ENCODE measurements at places on chromosomes 4 and X.

GRCh38 chr4:42627885-42628646 is 28.8 kb downstream of the ATP8A1 start:
- no peak for DNase-seq

- DNase-seq, result no peak
These were observed 91.4 kb downstream of the ARSJ start for GRCh38 chr4:113888006-113888405.

- no peak for DNase-seq
These were observed 2201.2 kb downstream of the ARAP2 start for GRCh38 chr4:34043131-34043530.

DNA sequence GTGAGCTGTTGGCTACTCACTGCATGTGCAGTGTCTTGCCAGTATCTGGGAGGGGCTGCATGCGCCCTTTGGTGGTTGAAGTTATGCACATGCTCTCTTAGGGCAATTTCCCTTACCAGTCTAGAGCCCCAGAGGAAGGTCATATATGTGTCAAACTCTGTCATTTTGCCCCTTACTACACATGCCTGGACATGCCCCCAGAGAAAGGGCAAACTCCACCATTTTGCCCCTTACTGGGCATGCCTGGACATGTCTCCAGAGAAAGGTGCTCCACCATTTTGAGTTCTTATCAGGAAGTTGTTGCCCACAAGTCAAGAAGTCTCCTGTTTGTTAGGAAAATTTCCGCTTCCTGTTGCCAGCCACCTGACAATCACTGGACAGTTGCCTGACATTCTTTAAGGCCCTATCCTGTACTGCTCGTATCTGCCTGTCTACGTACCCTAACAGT is 56.4 kb upstream of the PLAC8 start:
- DNase-seq, result no peak

DNA sequence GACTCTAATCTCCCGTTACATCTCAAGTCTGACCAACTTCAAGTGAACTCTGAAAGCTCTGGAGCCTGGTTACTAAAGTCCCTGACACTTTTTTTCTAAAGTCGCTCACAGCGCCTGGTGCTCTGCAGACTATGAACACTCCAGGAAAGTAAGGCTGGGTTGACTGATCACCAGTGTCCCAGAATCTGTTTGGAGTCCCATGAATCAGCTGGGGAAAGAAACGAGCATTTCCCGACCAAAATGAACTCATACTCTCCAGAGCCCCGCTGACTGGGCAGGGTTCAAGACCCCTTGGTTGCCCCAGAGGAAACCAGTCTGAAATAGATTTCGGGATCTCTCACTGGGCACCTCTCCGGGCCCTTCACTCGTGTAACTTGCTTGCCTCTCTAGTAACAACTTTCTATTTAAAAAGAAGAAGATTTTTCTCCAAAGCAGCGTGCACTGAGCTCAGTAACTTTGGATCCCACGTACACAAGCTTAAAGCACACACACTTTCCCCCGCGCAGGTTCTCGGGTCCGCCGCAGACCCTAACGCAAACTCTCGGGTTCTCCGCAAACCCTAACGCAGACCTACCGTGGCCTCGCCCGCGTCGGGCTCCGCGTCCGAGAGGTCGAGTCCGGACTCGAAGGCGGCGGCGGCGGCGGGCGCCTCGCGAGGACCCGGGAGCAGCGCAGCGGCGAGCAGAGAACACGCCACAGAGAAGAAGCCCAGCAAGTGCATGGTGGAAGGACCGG is 964 bp downstream of the VEGFC start:
- DNase-seq, result no peak

- DNase-seq, result no peak
These were observed 292.0 kb downstream of the DTHD1 start for GRCh38 chr4:36573441-36573840.

- no peak for DNase-seq
These were observed 129.0 kb upstream of the KCNIP4 start for GRCh38 chr4:22077571-22077970.

DNA sequence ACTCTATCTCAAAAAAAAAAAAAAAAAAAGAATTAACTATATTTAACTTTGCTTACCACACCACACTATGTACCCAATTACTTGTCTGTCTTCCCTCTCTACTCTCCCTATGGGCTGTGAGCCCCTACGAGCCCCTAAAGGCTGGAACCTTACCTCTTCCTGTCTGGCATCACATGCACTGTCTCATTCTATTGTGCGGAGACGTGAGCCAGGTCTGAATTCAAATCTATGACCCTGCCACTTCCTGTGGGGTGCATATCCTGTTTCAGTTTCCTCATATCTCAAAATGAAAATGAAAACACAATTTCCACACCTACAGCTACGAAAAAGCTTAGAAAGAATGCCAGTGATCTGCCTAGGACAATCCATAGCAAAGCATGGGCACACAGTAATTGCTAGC is 42.9 kb upstream of the HS3ST1 start:
- DNase-seq, result no peak

DNA sequence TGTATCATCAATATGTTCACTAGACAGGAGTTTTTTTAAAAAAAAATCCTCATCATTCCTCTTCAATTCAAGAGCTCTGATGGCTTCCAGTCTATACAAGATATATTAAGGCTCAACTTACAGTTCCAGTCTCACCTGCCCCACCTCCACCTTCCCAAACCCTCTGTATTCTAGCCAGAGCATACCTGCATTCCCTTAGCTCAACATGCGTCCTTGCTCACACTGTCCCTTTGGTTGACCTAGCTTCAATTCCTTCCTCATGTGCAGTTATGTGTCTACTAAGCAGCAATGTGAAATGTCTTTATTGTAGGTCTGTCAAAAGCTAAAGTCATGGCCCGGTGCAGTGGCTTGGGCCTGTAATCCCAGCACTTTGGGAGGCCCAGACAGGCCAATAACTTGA is 10.8 kb downstream of the DHX15 start:
- no peak for DNase-seq

DNA sequence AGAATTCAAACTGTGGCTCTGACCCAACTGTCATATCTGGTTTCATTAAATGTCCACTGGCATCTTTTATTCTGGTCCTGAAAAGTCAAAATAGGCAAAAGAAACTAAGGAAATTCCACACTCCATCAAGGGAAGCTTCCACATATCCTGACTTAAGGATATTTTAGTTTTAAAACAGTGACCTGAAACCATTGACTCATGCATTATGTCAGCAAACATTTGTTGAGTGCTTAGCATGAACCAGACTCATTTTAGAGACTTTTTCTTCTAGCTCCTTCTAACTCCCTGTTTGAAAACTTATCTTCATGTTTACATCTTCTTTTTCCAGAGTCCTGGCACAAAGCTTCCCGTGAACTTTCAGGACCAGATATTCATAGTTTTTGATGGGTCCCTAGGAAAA is 6.9 kb upstream of the CXCL1 start:
- DNase-seq, result no peak

- DNase-seq, result no peak
These were observed 101.0 kb downstream of the ATP11C start for GRCh38 chrX:139831675-139832456.

DNA sequence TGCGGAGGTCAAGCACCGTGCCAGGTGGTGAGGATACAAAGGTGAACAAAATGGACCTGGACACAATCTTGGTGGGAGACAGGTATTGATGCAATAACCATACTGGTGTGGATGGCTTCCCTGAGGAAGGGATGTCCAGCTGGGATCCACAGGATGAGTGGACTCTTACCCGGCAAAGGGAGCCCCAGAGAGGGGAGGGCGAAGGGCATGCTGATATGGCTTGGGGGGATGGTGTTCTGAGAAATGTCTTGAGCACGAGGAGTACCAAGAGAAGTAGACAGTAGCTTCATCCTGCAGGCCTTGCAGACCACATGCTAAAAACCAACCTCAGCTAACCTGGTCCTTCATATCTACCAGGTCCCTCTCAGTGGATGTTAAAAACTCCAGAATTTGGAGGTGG is 220.8 kb downstream of the NWD2 start:
- no peak for DNase-seq

DNA sequence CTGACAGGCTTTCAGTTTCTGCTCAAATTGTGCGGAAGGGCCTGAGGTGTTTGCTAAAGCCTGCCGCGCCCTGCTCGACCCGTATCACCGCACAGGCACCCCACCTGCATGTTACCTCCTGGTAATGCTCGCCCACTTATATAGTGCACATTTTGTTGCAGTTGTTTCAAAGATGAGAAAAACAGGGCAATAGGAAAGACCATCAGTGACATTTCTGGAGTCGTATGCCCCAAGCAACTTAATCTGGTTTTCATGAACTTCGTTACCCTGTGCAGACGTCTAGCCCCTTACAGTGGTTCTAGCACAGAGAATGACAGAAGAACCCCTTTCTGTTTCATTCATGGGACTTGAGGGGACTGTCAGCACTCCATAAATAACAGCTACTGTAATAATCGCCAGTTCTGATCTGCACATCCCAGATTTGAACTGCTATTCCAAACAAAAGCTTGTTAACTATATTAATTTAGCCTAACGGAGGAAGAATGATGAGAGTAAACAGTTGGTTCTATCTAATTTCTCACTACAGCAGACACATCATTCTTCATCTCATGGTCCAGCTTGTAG is 940 bp upstream of the DCTD start:
- DNase-seq, result no peak

DNA sequence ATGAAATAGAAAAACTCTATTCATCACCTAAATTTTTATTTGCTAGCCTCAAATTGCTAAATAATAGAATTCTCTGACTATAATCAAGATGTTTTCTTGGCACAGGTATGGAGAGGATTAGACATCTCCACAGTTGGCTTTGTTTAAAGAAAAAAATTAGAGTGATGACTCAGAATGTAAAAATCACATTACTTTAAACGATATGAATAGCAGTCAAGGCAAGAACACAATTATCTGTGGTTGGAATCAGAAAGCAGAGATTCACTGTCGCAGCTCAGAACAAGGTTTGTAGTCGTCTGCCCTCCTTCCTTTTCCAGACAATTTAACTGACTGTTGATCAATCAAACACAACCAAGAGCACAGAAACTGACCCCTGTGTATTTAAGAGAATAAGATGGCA is 32.2 kb upstream of the CCKAR start:
- DNase-seq, result no peak

DNA sequence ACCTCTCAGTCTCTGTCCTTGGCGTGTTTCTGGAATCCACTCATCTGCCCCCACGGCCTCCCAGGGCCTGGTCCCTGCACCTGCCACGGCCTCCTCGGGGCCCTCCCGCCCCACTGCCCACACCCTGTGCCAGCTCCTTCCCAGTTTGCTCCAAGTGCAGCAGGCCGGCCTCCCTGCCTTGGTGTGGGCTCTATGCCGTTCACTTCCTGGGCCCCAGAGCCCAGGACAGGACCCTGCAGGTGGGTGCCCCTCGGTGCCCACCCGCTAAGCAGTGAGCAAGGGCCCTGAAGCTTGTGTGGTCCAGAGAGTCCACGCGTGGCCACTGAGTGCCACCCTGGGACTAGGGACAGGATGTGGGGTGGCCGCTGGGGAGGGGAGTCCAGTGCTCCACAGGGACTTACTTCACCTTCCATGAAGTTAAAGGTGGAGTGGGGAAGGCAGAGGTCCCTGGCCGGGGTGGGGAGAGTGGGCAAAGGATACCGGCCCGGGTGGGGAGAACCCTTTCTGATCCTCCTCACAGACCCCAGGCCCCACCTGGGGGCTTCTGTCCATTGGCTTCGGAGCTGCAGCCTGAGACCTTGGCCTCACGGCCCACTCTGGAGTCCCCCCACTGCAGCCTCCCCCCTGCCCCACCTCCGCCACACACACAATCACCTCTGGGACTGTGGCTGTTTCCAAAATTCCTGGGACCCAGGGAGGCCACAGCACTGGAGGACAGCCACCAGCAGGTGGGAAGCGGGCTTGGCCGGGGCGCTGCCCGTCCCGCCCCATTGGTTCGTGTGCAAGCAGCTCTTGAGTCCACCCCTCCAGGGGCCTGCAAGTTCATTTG is 60.0 kb upstream of the NKX1-1 start:
- no peak for DNase-seq

DNA sequence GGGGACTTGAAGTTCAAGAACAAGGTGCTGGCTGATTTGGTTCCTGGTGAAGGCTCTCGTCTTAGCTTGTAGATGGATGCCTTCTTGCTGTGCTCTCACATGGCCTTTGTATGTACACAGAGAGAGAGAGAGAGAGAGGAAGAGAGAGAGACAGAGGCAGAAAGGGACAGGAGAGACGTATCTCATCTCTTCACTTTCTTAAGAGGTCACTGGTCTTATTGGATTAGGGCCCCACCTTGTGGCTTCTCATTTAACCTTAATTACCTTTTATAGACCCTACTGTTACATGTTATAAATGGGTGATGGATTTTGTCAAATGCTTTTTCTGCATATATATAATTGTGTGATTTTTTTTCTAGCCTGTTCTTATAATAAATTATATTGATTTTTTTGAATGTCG is 1444.2 kb downstream of the ADGRL3 start:
- DNase-seq, result no peak

- DNase-seq, result no peak
These were observed 22.5 kb upstream of the ARHGAP6 start for GRCh38 chrX:11688201-11688600.

DNA sequence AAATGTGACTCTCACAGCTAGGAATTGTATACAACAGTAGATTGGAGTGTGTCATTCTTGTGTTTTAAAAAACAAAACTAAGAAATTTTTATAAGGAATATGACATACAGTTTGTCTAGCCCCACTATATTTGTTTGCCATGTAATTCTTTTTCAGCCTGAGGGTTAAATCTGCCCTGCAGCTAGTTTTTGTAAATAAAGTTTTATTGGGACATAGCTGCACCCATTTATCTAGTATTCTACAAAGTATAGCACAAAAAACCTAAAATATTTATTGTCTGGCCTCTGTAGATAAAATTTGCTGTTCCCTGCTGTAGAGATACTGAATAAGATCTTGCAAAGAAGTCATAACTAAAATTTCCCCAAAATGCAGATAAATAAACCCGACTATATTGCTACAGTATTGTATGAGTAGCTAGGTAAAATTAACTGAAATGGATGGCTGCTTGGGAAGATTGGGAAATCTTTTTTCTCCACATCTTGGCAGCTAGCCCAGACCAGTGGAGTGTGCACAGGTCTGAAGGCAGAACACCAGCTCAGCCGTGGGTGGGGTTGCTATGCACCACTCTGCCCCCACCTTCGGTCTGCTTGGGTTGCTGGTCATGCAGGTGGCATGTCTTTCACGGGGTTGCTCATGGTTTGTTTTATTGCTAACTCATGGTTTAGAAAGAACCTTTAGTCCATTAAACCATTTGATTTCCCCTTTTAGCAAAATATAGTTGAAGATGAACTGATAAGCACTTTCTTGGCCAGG is 127.9 kb downstream of the KLHL8 start:
- no peak for DNase-seq

DNA sequence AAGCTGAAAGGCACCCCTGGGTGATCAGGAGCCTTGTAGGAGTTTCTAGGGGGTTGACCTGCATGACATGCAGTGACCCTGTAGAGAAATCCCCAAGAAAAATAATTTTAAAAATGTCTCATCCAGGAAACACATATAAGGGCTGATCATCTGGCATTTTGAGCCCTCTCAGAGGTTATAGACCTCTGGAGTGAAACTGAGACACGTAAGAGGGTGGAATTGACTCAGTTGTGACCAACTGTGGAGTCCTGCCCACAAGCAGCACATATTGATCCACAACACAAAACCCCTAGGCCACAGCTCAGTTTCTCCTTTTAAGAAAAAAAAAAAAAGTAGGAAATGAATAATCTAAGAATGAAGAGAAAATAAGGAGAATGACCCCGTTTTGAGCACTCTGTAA is 32.5 kb upstream of the MTMR8 start:
- no peak for DNase-seq
